ENCODE measurements at places on chromosomes 2 and 18.

DNA sequence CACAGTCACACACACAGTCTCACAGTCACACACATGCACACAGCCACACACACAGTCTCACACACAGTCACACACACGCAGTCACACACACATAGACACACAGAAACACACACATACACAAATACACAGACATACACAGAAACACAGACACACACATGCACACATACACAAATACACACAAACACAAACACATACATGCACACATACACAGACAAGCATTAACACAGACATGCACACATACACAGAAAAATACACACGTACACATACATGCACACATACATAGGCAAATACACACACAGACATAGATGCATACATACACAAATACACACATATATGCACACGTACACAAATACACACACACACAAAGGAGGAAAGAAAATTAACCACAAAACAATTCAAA lies 150.5 kb downstream of the ALK start:
- DNase-seq = no peak

GRCh38 chr2:14843507-14844204 lies 211.1 kb downstream of the LRATD1 start:
- DNase-seq = no peak

GRCh38 chr2:22442051-22442450 lies 942.9 kb upstream of the KLHL29 start:
- no peak for DNase-seq

GRCh38 chr2:133666621-133667020 lies 98.4 kb upstream of the NCKAP5 start:
- no peak for DNase-seq

GRCh38 chr2:83725735-83726134 lies 733.3 kb downstream of the SUCLG1 start:
- no peak for DNase-seq

DNA sequence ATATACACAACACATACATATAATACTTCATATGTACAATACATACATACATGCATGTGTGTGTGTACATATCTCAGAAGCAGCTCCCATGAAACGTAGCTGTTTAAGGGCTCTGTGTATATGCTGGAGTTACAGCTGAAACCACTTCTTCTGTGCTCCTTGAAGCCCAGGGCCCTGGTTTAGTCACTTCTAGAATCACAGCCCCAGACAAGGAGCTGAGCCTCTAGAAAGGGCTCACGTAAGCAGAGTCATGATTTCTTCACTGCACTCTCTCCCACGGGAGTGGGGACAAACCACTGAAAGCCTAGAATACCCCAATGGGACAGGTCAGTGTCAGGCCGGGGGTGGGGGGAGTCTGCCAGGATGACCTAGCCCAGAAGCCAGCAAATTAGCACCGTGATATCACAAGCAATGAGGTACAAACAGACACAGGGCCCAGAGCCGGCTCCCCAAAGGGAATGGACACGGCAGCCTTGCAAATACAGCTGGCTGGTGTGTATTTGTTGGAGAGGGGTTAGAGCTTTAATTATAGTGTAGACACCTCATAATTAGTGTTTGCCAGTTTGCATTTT lies 90.3 kb downstream of the C1QL2 start:
- no peak for DNase-seq

DNA sequence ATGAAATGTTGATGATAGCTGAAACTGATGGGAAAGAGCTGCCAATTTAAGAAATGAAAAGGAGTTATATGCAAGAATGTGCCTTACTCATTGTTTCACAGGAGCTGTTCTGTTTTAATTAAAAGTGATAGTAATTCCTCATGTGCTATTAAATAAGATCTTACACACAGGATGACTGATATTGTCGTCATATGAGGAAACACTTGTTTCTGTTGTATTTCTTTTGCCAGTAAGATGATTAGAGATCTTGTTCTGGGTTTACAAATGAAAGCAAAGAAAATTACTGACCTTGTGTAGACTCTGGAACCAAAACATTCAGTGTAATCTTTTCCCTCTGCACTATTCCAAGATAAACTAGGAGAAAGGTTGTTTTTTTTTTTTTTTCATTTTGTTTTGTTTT lies 123.6 kb downstream of the MAP3K20 start:
- no peak for DNase-seq

DNA sequence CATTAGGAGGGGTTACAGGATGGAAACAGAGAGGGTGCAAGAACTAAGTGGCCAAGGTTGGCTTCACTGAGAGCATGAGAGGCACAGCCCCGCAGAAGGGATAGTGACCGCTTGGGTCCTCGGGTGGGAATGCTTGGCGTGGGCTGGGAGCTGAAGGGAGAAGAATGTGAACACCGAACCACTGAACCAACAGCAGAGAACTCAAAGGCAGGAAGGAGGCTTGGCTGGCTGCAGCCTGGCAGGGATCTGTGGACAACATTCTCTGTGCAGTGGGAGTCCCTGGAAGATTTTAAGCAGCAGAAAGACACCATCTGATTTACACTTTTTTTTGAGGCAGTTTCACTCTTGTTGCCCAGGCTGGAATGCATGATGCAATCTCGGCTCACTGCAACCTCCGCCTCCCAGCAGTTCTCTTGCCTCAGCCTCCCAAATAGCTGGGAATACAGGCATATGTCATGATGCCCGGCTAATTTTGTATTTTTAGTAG lies 33.9 kb downstream of the SOWAHC start:
- DNase-seq = no peak

GRCh38 chr18:76398295-76398694 lies 96.7 kb downstream of the ZNF516 start:
- no peak for DNase-seq

- DNase-seq = no peak
These were observed 79.2 kb downstream of the KIAA2012 start for GRCh38 chr2:202152104-202152715.

DNA sequence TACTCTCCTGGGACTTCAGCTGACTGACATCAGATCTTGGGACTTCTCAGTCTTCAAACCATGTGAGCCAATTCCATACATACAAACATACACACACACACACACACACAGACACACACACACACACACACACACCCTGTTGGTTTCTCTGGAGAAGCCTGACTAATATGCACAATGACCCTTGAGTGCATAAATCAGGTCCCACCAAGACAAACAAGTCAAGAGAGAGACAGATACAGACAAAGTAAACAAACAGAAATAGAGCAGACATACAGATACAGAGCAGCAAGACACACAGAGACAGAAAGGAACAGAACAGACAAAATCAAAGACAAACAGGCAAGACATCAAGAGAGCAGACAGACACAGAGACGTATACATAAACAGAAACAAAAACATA lies 43.8 kb upstream of the DDX18 start:
- no peak for DNase-seq

GRCh38 chr2:111618978-111619902 lies 264.8 kb downstream of the ANAPC1 start:
- DNase-seq = no peak

DNA sequence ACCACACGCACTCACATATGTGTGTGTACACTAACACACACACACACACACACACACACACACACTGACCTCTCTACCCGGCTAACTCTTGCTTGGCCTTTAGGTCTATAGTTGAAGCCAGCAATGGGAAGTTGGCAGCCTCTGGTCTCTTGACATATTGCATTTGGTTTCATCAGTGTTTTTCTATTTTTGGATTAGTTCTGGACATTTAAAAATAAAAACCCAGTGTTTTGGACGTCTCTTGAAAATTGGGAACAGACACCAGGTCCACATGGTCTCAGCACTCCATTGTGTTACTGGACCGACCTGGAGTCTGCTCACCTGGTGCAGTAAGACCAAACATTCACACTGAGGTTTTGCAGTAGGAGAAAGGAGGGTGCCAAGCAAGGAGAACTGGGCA lies 50.4 kb upstream of the AFF3 start:
- no peak for DNase-seq

GRCh38 chr18:48136827-48137373 lies 206.4 kb upstream of the SMAD2 start:
- no peak for DNase-seq

GRCh38 chr18:40695526-40695925 lies 1259.5 kb upstream of the PIK3C3 start:
- DNase-seq = no peak

GRCh38 chr2:224023188-224023587 lies 15.9 kb downstream of the SERPINE2 start:
- no peak for DNase-seq

GRCh38 chr18:44502790-44503189 lies 177.9 kb upstream of the SETBP1 start:
- DNase-seq = no peak

GRCh38 chr2:28624793-28625701 lies 126.6 kb upstream of the PPP1CB start:
- DNase-seq = peak; percentile 46

DNA sequence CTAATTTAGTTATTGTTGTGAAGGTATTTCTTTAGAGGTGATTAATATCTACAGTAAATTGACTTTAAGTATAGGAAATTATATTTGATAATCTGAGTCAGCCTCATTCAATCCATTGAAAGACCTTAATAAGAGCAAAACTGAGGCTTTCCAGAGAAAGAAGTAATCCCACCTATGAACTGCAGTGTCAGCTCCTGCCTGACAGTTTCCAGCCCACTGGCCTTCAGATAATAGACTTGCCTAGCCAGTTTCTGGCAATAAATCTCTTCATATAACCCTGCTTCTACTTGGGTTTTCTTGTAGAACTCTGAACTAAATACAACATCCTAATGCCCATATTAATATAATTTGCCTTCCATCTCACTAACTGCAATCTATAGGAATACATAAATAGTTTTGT lies 437.9 kb upstream of the UBE2E3 start:
- no peak for DNase-seq

- DNase-seq = no peak
These were observed 68.8 kb upstream of the TMEM247 start for GRCh38 chr2:46410273-46411244.

DNA sequence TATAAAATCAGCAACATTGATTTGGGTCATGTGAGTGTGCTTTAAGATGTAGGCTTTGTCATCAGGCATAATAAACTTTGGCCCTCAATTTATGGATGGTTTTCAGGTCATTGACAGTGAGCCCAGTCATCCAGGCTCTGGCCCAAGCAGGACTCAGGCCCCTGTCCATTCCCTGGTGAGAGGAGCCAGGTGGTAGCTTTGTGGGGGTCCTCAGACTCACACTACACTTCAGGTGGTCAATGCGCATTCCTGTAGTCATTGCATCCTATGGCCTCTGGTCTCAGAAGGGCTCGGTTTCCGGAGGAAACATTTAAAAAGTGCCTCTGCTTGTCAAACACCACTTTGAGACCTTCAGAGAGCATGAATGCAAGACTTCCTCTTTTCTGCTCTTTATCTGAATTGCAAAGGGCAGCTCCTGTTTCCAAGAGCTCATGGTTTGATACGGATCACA lies 20.2 kb downstream of the LGALSL start:
- no peak for DNase-seq

DNA sequence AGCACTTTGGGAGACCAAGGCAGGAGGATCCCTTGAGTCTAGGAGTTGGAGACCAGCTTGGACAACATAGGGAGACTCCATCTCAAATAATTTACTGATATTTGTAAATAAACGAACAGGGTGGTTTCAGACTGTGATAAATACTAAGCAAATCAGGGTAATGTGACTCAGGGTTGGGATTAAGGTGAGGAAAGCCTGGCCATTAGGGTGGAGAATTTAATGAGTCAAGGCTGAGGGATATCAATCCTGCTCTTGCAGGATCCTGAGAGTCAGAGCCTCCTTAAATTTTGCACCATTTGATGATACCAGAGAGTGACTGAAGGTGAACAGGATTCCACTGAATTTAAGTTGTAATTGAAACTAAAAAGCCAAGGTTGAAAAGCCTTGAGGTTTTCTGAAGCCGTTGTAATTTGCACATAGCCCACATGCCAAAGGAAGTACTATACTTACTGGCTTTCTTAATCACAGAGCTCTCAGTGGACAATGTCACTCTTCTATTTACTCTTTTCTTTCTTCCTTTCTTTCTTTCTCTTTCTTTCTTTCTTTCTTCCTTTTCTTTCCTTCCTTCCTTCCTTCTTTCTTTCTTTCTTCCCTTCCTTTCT lies 28.6 kb upstream of the AP1S3 start:
- DNase-seq = no peak

- no peak for DNase-seq
These were observed 223.7 kb downstream of the DSEL start for GRCh38 chr18:67292814-67293213.

GRCh38 chr18:37383036-37383785 lies 182.4 kb downstream of the CELF4 start:
- no peak for DNase-seq

GRCh38 chr2:239148495-239149200 lies 252.2 kb downstream of the HDAC4 start:
- DNase-seq = no peak

DNA sequence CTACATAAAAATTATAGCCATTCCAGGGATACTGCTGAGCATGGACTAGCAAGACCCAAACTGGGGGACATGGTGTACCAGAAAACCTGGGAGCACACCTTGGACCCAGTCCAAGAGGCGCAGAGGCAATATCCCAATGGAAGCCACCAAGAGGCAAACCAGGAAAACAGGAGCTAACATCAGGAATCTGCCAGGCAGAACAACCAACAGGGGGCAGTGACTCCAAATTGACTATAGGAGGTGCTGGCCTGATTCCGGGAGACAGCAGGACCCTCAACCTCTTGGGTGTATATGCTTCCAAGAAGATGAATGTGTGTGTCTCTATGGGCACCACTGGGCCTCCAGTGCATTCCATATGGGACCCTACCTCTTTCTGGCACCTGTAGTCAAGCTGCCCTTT lies 172.7 kb upstream of the ARL4C start:
- DNase-seq = no peak

DNA sequence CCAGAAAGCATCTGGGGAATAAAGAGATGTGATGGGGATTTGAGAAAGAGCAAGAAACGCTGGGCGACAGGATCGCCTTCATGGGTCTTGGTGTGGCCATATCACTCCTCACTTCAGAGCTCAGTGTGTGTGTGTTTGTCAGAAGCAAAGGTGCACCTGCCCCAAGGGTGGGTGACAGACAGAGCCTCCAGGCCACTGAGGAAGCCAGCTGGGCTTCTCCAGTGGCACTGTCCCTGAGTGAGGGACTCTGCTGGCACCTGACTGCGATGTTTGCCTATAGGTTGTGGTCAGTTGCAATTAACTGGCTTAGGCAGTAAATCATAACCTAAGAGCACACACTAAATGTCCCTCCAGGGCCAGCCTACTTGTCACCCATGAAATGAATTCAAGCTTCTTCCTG lies 23.5 kb upstream of the GNAL start:
- no peak for DNase-seq

Data from activated naive CD4-positive, alpha-beta T cell treated with anti-CD3 and anti-CD28 coated beads, Interleukin-2, amount 50 U/mL, for 16 hours (primary cell).